CD8-positive, alpha-beta memory T cell (primary cell): ENCODE measurements at places on chromosomes 6 and 20.

DNA sequence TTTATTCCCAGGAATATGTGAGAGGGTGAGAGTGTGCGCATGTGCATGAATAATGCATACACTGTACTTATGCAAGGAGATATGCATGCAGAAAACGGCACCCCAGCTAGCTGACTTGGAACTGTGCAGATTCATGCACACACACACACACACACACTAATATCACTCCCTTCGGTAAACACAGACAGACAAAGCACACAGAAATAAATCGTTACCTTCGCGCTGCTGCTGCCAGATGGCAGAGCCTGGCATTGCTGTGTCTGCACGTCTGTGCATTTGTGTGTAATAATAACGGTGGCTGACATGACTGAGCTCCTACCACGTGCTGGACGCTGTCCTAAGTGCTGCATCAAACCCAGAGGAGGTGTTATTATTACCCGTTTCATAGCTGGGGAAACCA, 36.8 kb downstream of the PREX1 start:
- no peak overlapping the region for H3K4me3 ChIP-seq
- no peak for DNase-seq
- H3K4me1 ChIP-seq, result peaks cover 50% of the 10 kb centered on the region
- no peak overlapping the region for H3K27ac ChIP-seq
- H3K36me3 ChIP-seq, result no peaks in the 10 kb centered on the region
- no peaks in the 10 kb centered on the region for H3K27me3 ChIP-seq

DNA sequence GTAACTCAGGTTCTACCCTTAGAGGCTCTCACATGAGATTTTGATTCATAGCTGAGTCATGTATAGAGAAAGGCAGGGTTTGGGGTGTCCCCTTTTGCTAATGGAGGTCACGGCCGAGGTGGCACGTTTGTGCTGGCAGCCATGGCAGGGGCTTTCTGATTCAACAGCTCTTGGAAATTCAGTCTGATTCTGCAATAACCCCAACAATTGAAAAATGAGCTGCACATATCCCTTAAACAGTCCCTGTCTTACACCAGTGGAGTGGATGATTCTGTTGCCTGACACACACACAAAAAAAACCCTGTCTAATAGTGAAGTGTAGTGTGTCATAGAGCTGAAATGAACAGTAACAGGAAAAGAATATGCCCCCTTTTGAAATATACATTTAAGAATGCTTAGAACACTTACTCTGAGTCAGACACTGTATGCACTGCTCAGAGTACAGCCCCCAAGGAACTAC, 40.4 kb upstream of the ARG1 start:
- H3K27me3 ChIP-seq, result no peaks in the 10 kb centered on the region
- no peak overlapping the region for H3K27ac ChIP-seq

DNA sequence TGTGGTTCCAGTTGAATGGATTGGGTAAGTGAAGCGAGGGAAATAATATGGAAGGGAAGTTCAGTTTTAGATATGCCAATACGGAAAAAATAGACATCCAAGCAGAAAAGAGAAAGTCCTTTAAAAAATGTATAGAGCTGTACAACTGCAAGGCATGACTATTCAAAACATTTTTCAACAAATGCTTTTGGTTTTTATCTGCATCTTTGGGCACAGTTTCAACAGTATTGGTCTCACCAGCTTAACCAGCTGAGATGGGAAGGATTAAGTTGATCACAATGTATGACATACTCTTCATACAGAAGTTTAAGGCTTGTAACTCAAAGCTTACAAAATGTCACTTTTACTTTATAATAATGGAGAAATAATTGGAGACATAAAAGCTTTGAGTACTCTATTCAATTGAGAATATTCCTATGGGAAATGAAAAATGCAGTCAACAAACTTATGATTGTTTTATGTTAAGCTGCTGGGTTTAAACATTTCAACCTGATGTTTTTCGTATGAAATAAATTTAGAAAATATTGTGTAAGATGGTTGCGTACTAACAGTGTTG, 16.3 kb upstream of the UTRN start:
- H3K27me3 ChIP-seq, result no peaks in the 10 kb centered on the region
- H3K36me3 ChIP-seq, result no peaks in the 10 kb centered on the region
- DNase-seq, result no peak
- H3K27ac ChIP-seq, result no peak overlapping the region
- no peak overlapping the region for H3K4me3 ChIP-seq

GRCh38 chr6:49805246-49805645, 18.2 kb upstream of the PGK2 start:
- no peak overlapping the region for H3K4me3 ChIP-seq
- no peaks in the 10 kb centered on the region for H3K4me1 ChIP-seq
- H3K27ac ChIP-seq, result no peak overlapping the region

- no peak overlapping the region for H3K27ac ChIP-seq
- no peaks in the 10 kb centered on the region for H3K4me1 ChIP-seq
- H3K27me3 ChIP-seq, result no peaks in the 10 kb centered on the region
- no peak for DNase-seq
- H3K4me3 ChIP-seq, result no peak overlapping the region
These were observed 413.2 kb downstream of the GJA1 start for GRCh38 chr6:121848523-121849255.

GRCh38 chr6:133590814-133591213, 298.1 kb upstream of the TCF21 start:
- no peaks in the 10 kb centered on the region for H3K36me3 ChIP-seq
- H3K27me3 ChIP-seq, result no peaks in the 10 kb centered on the region
- H3K27ac ChIP-seq, result no peak overlapping the region
- no peak overlapping the region for H3K4me3 ChIP-seq

DNA sequence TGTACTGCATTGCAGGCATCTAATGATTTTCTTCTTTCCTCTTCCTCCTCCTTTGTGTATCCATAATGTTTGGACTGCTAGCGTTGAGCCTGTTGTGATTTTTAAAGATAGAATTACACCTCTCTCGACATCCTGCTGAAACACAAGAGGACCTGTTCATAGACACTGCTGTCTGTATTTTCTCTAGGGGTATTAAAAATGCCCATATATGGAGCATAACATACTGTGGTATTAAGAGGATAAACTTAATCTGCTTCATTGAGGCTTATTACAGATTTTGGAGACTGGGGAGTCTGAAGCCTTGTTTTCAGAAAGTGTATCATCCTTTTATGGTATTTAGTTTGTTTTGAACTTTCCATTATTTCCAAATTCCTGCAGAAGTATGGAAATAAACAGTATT, 414.3 kb downstream of the CDKAL1 start:
- DNase-seq, result no peak
- H3K4me1 ChIP-seq, result no peaks in the 10 kb centered on the region
- H3K27me3 ChIP-seq, result no peaks in the 10 kb centered on the region
- H3K4me3 ChIP-seq, result no peak overlapping the region

- no peaks in the 10 kb centered on the region for H3K4me1 ChIP-seq
- H3K36me3 ChIP-seq, result no peaks in the 10 kb centered on the region
- no peak overlapping the region for H3K27ac ChIP-seq
- no peaks in the 10 kb centered on the region for H3K27me3 ChIP-seq
- DNase-seq, result no peak
These were observed 320.5 kb upstream of the RSPO3 start for GRCh38 chr6:126797981-126798380.

- no peak overlapping the region for H3K4me3 ChIP-seq
- no peaks in the 10 kb centered on the region for H3K36me3 ChIP-seq
- H3K27ac ChIP-seq, result no peak overlapping the region
- no peak for DNase-seq
These were observed 18.2 kb upstream of the MRGBP start for GRCh38 chr20:62778058-62778457.

GRCh38 chr6:25218346-25218745, 60.8 kb upstream of the CARMIL1 start:
- H3K27ac ChIP-seq, result no peak overlapping the region
- H3K27me3 ChIP-seq, result no peaks in the 10 kb centered on the region
- no peaks in the 10 kb centered on the region for H3K36me3 ChIP-seq
- DNase-seq, result no peak
- no peak overlapping the region for H3K4me3 ChIP-seq

DNA sequence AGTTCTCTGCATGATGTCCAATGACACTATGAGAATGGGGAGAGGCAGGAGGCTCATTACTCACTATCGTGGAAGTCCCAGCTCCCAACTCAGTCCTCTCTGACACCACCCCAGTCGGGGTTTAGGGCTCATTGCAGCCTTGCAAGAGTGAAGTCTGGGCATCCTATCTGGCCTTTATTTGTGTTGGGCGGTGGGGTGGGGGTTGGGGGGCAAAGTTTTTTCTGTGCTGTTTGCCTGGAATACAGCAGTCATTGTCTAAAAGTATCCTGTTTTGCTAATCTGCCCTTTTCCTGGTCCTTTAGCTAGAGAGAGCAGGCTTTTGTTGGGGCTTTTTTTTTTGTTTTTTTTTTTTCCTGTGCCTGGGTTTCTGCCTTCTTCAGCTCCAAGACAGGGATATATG, 174.2 kb downstream of the MYLK4 start:
- no peaks in the 10 kb centered on the region for H3K27me3 ChIP-seq
- H3K36me3 ChIP-seq, result no peaks in the 10 kb centered on the region
- H3K4me1 ChIP-seq, result no peaks in the 10 kb centered on the region
- no peak overlapping the region for H3K27ac ChIP-seq
- H3K4me3 ChIP-seq, result no peak overlapping the region
- DNase-seq, result no peak

GRCh38 chr6:40194447-40195170, 260.3 kb upstream of the MOCS1 start:
- no peak for DNase-seq
- no peak overlapping the region for H3K27ac ChIP-seq
- no peak overlapping the region for H3K4me3 ChIP-seq
- H3K36me3 ChIP-seq, result no peaks in the 10 kb centered on the region
- H3K27me3 ChIP-seq, result no peaks in the 10 kb centered on the region

DNA sequence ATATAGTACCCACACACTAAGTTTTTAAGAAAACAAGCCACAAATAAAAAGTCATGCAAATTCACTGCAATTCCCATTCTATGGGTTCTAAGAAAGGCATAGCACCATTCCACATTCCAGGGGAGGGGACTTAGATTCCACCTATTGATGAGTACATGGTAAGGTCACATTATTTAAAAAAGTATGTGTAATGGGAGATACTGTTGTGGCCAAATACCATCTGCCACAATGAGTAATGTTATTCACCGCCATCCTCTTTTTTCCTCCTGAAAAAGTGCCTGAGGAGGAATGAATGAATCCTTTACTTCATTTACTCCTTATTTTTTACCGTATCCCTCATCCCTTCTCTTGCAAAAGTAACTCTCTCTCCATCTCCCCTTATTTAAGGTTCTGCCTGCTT, 27.0 kb upstream of the ADGRF1 start:
- H3K27me3 ChIP-seq, result no peaks in the 10 kb centered on the region
- no peak overlapping the region for H3K4me3 ChIP-seq
- H3K27ac ChIP-seq, result no peak overlapping the region
